Stimulated activated CD4-positive, alpha-beta T cell treated with anti-CD3 and anti-CD28 coated beads, Interleukin-4, amount 100 ng/mL, for 24 hours (primary cell): ENCODE measurements at places on chromosomes 16 and 17.
A peak's percentile ranks its signal among the peaks of the same experiment; 100 is the strongest.

- no peak for DNase-seq
Observed at GRCh38 chr17:67283731-67284516, 38.9 kb upstream of the HELZ start.

- DNase-seq = no peak
Observed at GRCh38 chr17:39812466-39812865, 51.6 kb downstream of the IKZF3 start.

- no peak for DNase-seq
Observed at GRCh38 chr17:27573971-27574525, 56.9 kb upstream of the LGALS9 start.

GRCh38 chr16:68298907-68299561 is 11.7 kb downstream of the SLC7A6OS start:
- DNase-seq = no peak

GRCh38 chr17:73960469-73960868 is 243.0 kb upstream of the RPL38 start:
- no peak for DNase-seq

DNA sequence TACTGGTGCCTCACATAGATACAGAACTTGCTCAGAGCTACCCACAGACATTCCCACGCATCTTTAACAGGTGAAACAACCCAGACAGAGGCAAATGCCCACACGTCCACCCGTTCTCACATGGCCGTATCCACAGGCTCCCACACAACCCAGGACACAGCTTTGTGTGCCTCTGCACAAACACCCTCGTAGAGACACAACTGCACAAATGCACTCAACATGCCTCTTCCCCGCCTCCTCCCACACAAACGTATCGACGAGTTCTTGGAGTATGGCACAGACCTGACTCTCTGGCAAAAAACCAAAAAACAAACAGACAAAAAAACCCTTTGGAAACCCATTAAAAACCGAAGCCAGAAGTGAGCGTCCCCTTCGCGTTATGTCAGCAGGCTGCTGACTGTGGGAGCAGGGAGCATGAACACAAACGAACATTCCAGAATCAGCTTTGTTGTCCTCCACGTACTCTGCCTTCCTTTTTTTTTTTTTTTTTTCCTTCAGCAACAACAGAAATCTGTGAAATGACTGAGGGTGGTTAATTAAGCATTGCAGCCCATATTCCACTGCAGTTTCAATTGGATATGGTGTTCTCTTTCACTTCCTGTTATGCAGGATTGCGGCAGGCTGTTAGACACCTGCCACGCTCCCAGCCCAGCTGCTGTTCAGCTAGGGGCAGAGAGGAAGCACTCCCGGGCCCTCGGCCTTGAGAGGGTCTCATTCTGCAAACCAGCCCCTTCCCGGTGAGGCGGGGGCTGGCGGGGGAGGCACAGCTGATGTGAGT is 313.7 kb downstream of the MAF start:
- peak; percentile 40 for DNase-seq

DNA sequence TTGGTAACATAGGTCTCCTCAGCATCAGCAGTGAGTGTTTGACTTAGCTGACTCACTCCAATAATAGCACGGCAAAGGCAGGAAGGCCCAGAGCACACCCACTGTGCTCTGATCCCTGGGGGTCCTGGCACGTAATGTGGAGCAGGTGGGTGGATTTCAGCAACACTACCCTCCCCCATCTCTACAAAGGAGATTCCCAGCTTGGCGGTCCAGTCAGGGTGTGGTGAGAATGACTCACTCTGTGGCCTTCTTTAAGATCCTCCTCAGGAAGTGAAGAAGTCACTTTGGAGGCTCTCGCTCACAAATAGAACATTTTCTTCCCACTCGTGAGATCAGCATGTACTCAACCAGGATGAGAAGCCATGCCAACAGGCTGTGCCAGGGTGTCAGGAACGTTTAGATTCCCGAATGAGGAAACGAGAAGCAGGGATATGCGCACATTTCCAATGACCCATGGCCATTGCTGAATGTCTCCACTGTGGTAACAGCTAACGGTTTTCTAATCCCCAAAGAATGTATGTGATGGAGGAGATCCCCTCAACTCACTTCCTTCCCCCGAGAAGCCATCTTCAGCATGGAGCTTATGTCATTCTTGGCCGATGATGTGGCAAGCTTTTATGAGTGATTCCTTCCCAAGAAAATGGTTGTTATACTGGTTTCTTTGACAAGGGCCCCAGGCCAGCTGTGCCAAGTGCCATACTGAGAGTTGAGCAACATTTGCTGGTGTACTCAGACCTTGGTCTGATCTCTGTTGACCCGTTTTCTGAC is 365.2 kb downstream of the C16orf95 start:
- DNase-seq = no peak

DNA sequence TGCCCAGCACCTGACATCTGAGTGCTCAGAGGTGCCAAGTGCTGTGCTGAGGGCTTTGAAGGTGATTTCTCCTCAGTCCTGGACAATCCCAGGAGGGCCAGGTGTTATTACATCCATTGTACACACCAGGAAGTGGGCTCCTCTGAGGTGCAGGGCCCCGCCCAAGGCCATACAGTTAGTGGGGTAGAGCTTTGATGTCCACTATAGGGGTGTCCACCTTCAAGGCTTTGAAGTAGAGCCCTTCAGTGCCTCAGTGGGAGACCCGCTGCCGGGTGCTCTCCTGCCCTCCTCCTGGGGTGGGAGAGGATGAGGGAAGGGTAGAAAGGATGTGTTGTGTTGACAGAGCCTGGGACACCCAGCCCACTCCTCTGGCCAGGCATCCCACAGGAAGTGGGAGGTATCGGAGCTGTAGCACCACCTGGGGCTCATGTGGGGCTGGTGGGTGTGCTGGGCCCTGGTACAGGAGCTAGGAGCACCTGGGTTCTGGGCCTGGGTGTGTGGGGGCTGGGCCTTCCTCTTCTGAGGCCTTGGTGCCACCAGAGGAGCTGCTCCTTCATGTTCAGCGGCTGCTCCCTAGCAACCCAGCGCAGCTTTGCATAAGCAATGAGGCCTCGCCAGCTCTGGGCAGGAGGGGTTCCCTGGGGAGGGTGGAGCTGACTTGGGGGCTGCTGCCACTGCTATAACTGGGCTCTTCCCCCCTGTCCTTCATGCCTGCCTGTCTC is 7.4 kb downstream of the LASP1 start:
- DNase-seq = no peak

DNA sequence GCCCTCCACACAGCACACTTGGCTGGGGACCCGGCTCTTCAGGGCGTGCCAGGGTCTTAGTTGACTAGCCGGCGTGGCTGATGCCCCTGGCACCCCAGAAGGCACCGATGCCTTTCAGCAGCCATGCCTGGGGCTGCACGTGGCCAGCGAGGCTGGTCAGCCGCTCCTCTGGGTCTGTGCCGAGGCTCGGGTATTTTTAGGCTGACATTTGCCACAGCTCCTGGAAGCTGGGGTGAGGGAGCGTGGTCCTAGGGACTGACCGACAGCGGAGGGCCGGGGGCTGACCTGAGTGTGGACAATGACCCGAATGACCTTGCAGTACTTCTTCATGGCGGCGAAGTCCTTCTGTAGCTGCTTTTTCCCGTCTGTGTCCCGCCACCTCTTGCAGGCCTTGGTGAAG is 3.9 kb downstream of the RPL3L start:
- DNase-seq = no peak

GRCh38 chr17:61307905-61308886 is 91.4 kb upstream of the TBX2 start:
- DNase-seq = no peak

- peak; percentile 87 for DNase-seq
Observed at GRCh38 chr17:40531051-40531991, 29.9 kb upstream of the TNS4 start.

GRCh38 chr17:73430848-73431247 is 119.0 kb upstream of the CDC42EP4 start:
- no peak for DNase-seq

DNA sequence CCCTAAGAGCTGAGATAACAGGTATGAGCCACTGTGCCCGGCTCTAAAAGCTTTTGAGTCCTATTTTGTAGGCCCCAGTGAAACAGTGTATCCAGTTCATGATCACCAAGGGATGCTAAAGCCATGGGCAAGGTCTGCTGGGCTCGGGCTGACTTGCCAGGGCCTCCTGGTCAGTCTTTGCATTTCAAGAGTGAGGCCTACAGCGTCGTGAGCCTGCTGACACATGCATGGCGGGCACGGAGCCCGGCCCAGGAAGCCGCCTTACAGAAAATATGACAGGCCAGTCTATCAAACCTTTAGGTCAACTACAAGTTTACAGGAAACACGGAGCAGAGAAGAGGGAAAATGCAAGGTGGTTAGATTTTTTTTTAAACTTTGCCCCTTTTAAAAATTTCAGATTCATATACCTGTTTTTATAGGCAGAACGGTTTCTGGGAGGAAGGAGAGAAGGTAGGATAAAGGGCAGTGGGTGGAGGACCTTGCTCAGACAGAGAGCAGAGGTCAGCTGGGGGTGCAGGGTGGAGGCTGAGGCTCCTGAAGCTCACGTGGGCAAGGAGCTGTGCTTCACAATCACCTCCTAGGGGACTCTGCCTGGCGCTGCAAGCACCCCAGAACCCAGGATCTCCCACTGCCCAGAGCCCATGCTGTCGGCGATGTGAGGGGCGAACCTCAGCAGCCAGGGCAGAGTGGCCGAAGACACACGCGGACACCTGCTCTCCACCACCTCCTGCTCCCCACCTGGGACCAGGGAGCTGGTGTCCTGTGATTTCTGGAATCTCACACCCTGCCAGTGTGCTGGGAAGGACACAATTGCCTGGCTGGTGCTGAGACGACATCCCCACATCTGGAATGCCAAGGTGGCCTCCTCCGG is 21.3 kb downstream of the C16orf95 start:
- no peak for DNase-seq

- DNase-seq = no peak
Observed at GRCh38 chr17:13587487-13588338, 14.0 kb downstream of the HS3ST3A1 start.

DNA sequence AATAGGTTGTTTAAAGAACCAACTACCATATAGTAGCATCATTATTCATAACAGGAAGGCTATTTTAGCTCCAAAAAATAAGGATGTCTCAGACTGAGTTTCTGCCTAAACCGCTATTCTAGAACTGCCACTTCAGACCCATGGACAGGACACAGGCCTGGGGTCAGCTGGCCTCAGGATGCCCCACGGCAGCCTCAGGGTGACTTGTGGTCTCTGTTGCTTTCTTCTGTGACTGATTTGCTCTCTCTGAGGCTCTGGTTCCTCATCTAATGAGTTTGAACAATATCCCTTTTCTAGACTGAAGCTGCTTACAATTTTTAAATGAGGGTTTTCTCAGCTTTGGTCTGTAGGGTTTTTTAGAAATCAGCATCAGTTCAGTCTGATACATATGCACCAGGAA is 31.8 kb upstream of the IRF8 start:
- no peak for DNase-seq

GRCh38 chr16:78684030-78684611 is 584.7 kb downstream of the WWOX start:
- no peak for DNase-seq

DNA sequence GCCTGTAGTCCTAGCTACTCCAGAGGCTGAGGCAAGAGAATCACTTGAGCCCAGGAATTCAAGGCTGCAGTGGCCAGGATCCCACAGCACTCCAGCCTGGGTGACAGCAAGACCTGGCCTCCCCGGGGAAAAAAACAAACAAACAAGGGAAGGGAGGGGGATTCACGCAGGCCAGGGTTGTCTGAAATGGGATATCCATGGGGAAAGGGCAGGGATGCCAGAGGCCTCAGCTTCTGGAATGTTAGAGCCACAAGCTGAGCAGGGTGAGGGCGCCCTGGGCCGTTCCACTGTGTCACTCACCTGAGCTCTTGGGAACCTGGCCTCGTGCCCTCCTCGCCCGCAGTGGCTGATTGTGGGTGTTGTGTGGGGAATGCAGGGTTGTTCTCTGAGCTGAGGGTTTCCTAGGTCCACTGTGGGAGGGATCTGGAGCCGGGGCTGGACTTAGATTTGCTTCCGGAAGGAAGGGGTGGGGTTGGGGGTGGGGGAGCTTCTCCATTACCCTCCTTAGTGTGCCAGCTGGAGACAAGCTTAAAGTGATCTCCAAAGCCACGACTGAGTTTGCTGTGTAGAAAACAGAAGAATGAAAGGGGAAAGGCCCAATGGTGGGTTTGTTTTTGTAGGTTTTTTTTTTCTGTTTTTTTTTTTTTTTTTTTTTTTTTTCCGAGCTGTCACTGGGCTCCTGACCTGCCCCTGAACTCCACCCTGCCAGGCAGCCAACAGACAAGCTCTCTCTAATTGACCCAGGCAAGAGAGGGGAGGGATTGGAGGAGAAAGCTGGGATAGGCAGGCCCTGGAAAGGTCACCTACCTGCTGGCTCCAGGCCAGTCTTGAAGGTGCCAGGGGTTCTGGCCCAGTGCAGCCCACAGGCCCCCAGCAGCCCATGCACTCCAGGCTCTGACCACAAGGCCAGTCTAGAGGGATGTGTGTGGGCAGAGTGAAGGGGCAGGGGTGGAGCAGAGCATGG is at the start of gene SULT1A1:
Gene SULT1A1 (minus strand): TSS at position 414 of the 964 bp plus-strand sequence. CDS start 1,189 bp downstream, outside the sequence.
- no peak for DNase-seq

DNA sequence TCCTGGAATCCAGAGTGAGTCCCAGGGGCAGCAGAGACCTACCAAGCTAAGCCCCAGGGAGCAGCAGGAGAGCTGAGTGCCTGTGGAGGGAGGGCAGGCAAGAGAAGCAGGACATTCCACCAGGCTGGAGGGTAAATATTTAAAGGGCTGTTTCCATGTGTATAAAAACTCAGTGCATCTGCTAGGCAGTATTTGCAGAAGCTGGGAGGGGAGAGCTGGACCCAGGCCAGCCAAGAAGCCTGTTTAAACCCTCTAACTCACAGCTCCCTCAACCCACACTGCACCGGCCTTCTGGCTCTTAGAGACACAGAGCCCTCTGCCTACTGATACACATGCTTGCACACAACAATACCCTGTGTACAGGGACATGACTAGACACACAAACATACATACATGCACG is 22.5 kb upstream of the TMEM132E start:
- no peak for DNase-seq

DNA sequence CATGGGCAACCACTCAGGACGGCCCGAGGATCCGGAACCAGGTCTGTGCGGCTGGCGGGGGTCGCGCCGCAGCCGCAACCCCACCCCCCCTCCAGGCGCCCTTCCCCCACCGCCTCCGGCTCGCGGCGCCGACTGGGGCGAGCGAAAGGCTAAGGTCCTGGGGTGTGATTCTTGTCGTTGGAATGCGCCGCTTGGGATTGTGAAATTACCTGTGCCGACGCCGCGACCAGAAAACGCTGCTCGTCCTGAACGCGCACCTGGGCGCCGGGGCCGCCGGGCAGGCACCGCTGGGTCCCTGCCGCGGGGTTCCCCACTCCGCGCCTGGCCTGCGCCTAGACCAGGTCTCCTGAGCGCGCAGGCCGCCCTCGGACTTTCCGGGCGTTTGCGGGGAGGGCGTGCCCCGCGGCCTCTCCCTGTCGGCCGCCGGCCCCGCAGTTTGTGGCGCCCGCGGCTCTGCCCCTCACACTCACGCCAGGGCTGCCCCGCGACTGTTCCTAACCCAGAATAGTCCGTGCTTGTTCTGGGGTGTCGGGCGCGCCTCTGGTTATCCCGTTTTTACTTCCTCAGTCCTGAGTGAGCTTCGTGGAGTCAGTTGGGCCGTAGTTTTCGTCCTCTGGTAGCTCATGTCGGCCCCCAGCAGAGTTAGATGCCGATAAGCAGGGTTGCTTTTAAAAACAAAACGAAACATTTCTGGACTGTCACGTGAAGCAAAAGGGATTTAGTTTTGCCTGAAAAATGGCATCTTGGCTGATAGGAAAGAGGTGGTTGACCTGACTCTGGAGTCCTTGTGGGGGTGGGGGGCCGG is 147.2 kb downstream of the SPECC1 start:
- peak; percentile 11 for DNase-seq

- no peak for DNase-seq
Observed at GRCh38 chr16:76756951-76757350, 434.0 kb upstream of the MON1B start.
